ENCODE measurements at places on chromosomes 16 and 17.
A peak's percentile ranks its signal among the peaks of the same experiment; 100 is the strongest.

DNA sequence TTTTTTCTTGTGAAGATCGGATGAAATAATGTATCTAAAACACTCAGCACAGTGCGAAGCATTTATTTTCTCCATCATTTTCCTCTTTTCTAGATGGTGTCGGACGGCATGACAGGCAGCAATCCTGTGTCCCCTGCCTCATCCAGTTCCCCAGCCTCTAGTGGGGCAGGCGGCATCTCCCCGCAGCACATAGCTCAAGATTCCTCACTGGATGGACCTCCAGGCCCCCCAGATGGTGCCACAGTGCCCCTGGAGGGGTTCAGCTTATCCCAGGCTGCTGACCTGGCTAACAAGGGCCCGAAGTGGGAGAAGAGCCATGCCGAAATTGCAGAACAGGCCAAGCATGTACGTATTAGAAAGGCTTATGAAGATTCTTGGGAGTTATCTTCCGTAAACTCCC is 5.0 kb downstream of the SRCAP start:
- DNase-seq = no peak

DNA sequence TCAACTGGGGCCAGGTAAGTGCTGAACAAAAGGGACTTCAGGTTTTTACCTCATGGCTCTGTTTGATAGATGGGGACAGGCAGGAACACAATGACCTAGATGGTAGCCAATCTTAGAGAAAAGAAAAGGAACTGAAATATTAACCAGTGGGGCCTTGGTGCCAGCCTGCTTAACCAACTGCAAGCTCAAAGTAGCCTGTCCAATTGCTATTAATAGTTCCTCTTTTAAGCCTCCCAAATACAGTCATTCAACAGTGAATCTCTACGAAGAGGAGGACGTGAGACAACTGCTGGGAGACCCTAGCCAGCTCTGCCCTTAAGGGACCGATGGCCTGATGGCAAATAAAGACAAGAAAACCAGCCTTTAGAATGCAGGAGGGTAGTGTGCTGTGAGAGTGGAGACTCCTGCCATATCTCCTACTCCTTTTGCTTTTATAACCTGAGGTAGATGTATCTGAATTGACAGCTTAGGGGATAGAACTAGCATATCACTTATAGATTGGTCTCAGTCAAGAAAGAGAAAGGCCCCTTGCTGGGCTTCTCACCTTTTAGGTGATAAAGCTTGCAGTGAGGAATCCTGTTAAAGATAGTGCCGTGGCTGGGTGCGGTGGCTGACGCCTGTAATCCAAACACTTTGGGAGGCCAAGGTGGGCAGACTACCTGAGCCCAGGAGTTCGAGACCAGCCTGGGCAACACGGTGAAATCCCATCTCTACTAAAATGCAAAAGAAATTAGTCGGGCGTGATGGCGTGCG is 28.3 kb downstream of the ARSG start:
- DNase-seq = no peak

GRCh38 chr16:79932572-79932971 is 332.0 kb upstream of the MAF start:
- no peak for DNase-seq

DNA sequence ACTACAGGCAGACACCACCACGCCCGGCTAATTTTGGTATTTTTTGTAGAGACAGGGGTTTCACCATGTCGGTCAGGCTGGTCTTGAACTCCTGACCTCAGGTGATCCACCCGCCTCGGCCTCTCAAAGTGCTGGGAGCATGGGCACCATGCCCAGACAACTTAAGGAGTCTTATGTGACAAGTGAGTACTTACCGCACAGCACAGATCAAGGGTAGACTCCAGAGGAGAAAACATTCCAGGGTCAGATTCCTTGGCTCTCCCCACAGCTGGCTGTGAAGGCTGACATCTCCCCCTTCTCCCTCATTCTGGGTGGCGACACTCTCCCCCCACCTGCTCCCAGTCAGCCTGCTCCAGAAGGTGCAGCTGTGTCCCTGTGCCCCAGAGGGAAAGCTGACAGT is 10.6 kb downstream of the ZSCAN10 start:
- DNase-seq = peak; percentile 70

DNA sequence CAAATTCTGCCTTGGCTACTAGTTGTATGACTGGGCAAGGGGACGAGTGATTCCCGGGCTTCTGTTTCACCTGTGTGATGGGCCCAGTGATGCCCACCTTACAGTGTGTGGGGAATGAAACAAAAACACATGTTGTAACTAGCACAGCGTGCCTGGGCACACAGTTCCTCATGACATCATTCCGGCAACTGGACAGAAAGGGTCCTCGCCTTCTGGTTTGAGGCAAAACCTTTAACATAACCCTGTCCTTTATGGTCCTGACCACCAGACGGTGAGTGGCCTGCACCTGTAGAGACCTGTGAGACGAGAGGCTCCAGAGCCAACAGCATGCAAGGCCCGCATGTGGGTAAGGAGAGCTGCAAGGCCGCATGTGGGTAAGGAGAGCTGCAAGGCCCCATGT is 7.7 kb upstream of the SLC38A8 start:
- DNase-seq = no peak

DNA sequence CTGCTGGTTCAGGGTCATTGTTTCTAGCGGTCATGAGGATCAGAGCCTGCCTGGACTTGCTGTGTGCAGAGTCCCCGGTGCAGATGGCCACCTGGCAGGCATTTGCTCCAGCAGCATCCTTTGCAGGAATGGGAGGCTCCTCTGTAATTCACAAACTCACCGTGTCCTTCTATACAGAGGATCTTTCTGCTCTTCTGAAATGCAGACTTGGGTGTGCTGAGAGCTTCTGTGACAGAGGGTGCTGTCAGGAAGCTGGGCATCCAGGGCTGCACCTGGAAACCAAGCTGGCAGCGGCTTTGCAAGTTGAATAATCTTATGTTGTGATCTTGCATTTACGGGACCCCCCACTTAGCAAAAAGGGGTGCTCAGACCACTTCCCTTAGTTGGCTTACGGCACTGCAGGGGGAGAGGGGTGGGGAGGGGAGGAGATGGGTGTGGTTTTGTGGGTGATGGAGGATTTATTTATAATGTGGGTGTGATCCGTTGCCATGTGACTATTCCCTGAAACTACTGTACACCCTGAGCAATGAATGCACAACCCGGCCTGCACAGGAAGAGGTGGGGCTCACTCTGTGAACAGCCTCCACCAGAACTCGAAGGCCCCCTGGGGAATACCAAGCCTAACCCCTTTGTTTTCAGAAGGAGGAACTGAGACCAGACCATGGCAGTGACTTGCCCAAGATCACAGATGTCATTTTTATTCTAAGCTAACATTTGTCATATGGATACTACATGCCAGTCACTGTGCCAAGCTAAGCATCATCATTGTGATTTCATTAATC is 178.3 kb downstream of the PRKCB start:
- DNase-seq = no peak

DNA sequence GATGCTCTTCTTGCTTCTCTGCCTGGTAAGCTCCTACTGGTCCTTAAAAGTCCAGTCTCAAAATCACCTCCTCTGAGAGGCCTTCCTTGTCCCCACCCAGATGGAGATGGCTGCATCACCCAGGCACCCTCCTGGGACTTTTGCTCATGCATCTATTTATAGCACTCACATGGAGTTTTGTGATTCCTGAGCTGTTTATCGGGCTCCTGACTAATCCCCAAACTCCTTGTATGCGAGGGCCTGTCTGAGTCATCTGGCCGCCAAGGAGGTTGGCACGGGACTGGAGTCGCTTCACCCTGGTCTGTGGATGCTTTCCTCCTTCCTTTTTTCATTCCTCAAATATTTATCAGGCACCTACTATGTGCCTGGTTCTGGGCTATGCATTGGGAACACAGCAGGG is 2.3 kb upstream of the MAP2K3 start:
- DNase-seq = peak; percentile 99

DNA sequence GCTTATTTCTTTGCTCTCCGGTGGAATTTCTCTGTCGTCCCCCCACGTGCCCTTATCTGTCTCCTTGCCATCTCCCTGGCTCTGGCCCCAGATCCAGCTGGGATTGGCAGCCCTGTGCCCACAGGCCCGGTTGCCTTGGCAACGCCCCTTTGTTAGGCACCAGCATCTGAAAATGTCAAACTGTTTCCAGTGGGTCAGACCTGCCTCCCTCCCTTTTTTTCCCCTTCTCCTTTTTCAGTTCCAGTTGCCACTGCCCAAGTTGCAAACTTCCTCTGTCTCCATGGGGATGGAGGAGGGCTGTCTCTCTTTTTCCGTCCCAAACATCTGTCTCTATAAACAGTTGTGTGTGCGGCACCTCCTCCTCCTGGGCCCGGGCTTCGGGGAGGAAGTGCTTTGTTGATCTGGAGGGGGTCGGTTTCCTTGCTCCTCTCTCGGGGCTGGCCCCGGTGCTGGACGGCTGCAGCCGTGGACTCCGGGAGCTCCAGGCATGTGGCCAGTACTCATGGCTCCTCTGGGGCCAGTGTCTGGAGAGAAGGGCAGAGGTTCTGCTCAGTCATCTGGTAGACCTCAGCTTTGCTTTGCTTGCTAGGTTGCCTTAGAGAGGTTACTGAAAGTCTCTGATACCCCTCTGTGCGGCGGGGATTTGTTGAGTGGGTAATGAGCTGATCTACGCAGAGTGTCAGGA is 35.3 kb downstream of the SOCS3 start:
- peak; percentile 95 for DNase-seq

GRCh38 chr17:64005734-64006167 is 7.6 kb downstream of the PRR29 start:
- DNase-seq = peak; percentile 90

DNA sequence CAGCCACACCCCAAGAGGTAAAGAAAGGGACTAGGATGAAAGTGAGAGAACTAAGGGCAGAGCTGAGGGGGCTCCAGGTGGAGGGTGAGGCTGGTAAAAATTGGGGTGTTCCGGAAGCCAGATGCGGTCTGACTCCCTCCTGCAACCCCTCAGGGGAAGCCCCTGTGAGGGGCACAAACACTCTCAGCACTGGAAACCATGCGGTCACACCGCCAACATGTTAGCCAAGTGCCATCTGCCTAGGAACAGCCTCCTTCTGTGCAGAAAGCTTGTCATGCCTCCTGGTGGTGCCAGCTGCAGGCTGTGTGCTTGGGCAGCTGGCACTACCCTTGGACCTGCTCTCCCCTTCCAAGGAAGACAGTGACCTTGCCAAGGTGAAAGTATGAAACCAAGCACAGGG is 83.5 kb upstream of the RPL38 start:
- DNase-seq = no peak

- DNase-seq = no peak
Measured at GRCh38 chr17:75036643-75037268, 10.0 kb downstream of the ATP5PD start.

DNA sequence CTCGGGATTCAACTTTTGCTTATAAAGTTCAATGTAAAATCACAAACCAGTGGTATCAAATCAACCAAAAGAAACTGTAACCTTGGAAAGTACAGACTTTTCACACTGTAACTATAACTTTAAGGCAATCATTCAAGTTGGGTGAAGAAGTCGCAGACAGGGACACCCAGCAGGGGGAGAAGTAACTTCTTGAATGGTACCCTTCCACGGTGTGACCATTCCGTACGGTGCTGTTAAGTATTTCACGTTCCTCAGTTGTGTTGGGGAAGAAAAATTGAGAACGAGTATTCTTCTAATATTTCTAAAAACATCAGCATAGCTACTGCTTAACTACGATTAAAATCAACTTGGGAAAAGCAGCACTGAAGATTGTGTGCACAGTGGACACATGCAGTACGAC is 55.8 kb downstream of the MYH10 start:
- DNase-seq = no peak

DNA sequence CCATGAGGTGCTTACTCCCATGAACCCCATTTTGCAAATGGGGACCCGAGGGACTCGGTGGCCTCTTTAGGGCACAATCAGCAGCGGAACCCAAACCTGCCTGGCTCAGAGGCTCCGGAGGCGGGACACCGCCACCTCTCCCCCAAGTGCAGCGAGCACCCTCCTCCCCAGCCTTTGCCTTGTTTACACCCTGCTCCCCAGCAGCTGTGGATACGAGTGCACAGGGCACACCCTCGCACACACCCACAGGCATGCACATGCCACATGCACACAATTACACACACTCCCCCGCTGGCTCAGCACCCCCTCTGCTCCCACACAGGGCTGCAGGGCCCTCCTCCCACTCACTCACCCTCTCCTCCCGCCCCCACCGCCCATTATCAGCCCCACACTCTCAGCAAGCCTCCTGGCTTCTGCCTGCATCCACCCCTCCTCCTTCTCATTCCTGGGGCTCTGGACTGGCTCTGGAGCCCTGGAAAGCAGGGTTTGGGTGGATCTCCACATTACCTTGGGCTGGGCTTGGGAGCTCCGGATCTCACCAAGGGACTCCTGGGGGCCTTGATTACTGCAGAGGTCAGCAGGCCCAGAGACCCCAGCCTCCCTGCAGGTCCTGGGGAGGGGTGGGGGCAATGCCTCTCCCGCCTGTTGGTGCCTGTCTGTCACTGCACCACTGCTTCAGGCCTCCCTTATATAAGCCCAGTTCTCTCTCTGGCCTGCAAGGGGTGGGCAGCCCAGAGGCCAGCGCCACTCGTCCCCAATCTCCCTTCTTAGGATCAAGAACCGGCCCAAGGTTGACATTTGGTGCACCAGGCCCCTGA is 6.4 kb downstream of the PDK2 start:
- DNase-seq = peak; percentile 88

Measured in osteoblast (primary cell).